NCI-H1092 (cell line): ENCODE measurements at places on chromosomes 1 and 21.
A peak's percentile ranks its signal among the peaks of the same experiment; 100 is the strongest.

GRCh38 chr1:198443365-198444233 lies 96.9 kb downstream of the ATP6V1G3 start:
- no peak for DNase-seq

- DNase-seq, result no peak
Observed at GRCh38 chr1:59346429-59346828, 49.5 kb downstream of the FGGY start.

DNA sequence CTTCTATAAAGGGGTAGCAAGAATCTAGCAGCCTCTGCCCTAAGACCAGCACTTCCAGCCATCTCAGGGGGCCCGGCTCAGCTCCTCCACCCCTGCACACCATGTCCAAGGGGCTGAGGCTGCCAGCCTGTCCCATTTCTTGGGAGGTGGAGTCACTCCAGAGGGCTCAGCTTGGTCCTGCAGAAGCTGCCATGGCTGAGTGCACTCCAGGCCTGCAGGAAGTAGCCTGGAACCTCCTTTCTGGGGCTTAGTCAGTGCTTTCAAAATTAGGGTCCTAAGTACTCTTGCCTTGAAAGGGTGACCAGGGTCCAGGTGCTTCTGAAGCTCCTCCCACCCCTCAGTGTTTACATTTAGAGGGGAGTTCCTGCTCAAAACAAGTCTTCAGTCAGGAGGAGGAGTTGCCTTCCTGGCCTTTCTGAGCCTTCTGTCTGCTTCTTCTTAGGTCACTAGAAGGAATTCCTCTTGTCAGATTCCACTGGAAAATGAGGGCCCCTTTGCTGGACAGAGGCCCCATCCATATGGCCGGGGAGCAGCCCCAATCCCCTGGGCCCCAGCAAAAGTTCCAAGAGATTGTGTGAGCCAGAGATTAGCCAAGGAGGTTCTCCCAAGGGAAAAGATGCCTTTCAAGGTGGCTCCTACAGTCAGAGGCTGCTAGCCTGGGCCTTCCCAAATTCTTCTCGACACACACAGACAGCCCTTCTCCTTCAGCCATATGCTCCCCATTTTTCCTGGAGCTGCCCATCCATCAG lies 128.1 kb upstream of the VAMP3 start:
- DNase-seq, result no peak

GRCh38 chr1:61515096-61515495 lies 209.8 kb downstream of the TM2D1 start:
- DNase-seq, result no peak

DNA sequence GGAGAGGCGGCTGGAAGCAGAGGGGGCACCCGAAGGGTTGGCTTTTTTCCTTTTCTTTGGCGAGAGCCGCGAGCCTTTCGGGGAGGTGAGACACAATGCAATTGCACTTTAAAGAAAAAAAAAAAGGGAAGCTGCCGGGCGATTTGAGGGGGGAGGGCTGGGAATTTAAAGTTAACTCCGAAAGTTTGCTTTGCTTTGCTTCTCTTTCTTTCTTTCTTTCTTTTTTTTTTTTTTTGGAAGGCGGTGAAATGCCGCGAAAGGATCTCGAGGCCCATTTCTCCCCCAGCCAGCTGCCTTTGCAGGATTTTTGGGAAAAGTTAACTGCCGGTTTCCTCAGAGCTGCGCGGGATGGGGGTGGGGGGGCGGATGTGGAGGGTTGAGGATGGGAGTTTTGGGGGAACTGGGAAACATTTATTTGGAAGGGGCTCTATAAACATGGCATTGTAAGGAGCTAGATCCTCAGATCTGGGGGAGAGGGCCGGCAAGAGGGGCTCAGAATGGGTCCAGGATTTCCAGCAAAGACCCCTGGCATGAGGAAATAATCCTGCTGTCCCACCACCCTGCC lies 997 bp downstream of the ZNF362 start:
- DNase-seq, result no peak

- DNase-seq, result no peak
Observed at GRCh38 chr21:45037986-45038385, 36.4 kb upstream of the ADARB1 start.

DNA sequence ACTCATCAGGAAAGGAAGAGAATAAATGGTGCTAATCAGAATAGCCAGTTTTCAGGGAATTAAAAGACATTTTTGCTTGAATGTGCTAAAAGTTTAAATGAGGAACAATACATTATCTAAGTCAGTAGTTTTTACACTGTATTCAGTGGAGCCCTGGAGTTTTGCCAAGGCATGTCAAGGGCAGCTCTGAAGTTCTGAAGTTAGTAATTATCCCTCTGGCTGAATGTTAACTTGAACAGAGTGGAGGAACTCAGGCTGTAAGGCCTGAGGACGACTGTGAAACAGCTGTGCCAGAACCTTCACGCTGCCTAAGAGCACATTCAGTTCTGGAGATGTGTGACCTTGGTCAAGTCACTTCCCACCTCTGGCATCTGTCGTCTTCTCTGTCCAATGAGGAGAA lies 68.1 kb downstream of the EDEM3 start:
- no peak for DNase-seq

- DNase-seq, result no peak
Observed at GRCh38 chr1:26057189-26057588, 10.2 kb downstream of the TRIM63 start.

DNA sequence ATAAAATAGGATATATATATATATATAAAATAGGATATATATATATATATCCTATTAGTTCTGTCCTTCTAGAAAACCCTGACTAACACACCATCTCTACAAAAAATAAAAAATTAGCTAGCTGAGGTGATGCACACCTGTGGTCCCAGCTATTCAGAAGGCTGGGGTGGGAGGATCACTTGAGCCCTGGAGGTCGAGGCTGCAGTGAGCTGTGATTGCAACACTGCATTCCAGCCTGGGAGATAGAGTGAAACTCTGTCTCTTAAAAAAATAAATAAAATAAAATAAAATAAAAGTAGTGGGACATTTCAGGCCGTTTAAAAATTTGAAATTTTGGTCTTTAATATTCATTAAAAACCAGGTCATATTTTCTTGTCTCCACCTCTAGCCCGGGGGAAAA lies 4.2 kb upstream of the RRP1 start:
- DNase-seq, result no peak

DNA sequence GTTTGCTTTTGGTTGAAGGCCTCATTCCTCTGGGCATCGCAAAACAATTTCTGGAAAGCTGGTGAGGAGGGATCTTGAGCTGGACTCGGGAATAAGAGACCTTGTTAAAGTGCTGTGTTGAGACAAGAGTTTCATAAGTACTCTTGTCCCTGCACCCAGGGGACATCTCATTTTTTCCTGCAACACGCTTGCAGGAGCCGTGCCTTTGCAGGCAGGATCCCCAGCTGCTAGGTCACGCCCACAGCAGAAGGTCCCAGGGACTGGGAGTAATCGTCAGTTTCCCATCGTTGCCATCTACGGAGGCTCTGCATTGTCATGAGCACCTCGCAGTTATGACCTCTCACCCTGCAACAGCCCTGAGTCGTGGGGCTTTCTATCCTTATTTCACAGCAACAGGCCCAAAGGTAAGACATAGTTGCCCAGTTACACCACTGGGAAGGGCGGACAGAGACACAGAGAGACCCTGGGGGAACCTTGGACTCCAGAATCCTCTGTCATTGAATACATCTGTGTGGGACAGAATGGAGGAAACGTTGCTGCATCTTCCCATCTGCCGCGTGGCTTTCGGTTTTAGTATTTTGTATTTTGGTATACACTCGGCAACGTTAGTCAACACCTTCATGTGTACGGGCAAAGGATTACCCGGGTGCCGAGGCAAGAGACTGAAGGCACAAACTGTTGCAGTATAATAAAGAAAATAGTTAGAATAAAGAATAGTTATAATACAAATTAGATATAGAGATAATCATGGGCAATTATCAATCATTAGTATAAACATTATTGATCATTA lies 60.4 kb upstream of the DMRTB1 start:
- no peak for DNase-seq

GRCh38 chr21:32143241-32143939 lies 135.5 kb downstream of the MIS18A start:
- no peak for DNase-seq

GRCh38 chr1:100028765-100029164 lies 59.0 kb downstream of the SLC35A3 start:
- DNase-seq, result no peak

DNA sequence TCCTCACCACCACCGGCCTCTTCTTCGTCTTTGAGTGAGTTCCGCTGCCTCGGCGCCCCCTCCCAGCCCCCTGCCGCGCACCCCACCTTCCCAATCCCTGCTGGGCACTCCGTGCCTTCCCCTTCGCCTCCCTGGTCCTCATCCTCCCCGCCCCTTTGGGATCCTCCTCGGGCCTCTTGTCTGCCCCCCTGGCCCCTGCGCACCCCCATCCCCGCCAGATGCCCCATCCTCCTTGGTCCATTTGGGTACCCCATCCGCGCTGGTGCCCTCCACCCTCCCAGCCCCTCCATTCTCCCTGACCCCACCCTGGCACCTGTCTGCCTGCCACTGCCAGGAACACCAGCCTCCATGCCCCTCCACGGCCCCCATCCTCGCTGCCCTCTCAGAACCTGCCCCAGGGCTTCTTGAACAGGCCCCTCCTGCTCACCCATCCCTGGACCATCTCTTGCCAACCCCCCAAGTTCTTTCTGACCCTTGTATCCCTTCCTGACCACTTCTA lies 667 bp downstream of the ZDHHC18 start:
- DNase-seq, result no peak

DNA sequence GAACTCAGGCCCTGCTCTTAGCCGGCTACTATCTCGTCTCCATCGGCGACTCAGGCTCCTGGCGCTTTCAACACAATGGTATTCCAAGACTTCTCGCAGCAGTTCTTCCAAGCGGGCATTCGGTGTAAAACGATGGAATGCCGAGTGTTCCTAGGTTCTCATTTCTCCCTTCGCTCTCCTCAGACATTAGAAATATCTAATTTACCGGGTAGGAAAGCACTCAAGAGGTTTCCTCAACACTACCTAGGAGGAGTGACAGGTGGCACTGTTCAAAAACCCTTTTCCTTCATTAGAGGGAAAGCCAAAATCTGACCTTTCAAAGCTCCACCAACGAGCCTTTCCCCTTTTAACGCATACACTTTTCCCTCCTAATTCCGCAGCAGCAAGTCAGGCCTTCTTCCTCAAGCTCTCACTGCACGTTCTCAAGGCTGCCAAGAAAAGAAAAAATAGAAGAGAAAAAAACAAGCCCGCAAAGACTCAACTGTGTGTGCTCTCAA lies 601 bp downstream of the UBE2G2 start:
- no peak for DNase-seq

GRCh38 chr21:14095056-14095455 lies 115.7 kb downstream of the LIPI start:
- DNase-seq, result no peak

- DNase-seq, result peak; percentile 51
Observed at GRCh38 chr1:119115311-119115710, 25.1 kb downstream of the WARS2 start.

DNA sequence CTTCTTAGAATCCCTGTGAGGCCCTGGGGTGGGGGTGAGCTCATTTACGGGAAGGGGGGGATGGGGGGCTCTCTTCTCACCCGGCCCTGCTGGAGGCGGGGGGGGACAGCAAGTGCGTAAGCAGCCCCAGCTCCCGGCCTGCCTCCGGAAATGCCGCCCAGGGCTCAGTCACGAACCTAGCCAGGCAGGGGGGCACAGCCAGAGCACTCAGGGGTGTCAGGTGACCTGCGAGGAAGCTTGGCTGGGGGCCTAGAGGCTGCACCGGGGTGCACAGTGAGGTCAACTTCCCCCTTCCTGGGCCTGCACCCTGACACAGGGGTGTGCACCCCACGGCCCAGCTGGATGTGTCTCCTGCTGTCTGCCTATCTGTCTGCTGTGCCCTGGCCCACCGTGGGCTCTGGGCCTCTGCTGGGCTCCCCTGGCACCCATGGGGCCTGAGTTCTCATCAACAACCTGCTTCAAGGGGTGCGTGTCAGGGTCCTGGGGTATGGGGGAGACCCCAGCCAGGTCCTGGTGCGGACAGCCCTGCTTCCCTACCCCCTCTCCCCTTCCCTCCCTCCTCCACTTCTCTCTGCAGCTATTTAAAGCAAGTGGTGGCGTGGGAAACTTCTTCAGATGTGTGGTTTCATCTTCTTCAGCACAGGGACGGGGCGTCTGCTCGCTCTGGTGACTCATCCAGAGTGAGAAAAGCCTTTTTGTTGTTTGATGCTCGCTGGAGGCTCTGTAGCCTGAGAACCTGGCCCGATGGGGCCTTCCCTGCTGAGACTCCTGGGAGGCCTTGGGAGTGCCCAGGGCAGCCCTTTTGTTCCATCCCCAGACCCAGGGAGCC lies 92.5 kb upstream of the RUNX3 start:
- DNase-seq, result no peak

GRCh38 chr21:15908187-15908586 lies 178.4 kb downstream of the USP25 start:
- no peak for DNase-seq

- no peak for DNase-seq
Observed at GRCh38 chr1:200354243-200354642, 55.6 kb downstream of the ZNF281 start.
